ENCODE measurements at places on chromosomes 5 and 9.

DNA sequence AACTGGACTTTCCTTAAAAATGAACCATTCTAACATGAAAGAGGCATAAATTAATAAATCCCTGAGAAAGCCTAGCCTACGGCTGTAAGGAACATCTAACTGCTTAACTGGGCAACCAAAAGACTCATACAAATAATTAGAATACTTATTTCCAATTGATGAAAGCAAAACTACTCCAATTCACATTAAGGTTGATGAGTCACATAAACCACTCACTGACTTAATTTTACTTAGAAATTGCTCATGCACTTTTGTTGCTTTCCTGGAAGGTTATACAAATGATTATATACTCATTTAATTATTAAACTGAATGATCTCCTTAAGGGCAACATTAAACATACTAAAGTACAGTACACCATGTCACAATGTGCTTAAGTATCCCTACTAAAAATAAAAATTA lies 101.9 kb downstream of the NFIB start:
- no peak for DNase-seq

DNA sequence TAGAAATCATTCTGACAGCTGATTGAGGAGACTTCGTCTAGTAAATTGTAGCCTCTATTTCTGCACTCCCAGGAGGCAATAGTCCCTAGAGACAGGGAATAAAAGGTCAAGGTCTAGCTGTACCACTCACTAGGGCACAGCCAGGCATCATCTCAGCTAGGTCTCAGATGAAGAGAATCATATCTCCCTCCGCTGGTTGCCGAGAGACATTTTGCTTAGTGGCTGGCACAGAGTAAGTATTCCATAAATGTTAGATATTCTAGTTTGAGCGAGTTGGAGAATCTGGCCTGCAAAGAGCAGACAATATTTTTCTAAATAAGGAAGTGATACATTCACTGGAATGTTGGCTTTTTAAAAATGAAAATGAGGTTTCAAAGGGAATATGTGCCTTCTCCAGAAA lies 180.4 kb upstream of the ACTBL2 start:
- DNase-seq, result no peak

DNA sequence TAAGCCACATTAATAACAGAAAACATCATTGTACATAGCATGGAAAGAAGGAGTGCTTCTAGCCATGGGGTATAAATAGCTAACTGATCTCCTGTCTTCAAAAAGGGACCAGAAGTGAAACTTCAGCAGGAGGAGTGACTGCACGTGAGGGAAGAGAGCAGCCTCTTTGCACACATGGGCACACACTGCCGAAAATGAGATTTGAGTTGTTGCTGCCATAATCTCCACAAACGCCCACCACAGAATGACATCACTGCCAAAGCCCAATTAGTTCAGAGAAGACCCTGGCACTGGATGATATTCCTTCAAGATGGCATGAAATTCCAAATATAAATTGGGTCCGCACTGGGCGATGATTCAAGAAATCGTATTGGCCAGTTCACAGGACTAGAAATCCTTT lies 238.9 kb upstream of the NR4A3 start:
- no peak for DNase-seq

DNA sequence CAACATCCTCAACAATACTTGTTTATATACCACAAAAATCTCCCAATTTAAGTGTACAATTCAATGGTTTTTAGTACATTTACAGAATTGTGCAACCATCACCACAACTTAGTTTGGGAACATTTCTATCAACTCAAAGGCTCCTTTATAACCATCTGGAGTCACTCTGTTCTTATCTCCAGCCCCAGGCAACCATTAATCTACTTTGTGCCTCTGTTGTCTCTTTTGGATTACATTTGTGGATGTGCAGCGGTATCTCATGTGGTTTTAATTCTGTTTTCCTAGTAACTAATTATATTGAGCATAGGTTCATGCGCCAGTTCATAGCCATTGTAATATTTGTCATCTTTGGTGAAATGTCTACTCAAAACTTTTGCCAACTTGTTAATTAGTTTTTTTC lies 14.4 kb downstream of the ADAMTS19 start:
- DNase-seq, result no peak

DNA sequence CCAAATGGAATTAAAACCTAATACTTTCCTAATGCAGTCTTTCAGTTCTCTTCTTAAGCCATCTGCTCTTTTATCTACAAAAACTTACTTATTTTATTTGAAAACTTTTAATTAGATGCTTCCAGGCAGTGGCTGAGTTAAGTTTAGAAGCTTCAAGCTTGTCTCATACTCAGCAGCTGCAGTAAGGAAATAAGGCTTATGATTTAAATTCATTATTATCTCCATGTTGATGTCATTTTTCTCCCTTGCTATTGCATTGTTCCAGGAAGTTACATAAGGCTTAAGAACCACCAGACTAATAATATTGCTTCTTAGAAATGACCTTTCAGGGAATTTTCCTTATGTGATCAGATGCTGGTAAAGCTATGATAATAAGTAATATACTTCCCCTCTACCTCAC lies 119.6 kb downstream of the PPP2R2B start:
- DNase-seq, result no peak

- no peak for DNase-seq
Measured at GRCh38 chr5:126383776-126384175, 39.4 kb upstream of the GRAMD2B start.

DNA sequence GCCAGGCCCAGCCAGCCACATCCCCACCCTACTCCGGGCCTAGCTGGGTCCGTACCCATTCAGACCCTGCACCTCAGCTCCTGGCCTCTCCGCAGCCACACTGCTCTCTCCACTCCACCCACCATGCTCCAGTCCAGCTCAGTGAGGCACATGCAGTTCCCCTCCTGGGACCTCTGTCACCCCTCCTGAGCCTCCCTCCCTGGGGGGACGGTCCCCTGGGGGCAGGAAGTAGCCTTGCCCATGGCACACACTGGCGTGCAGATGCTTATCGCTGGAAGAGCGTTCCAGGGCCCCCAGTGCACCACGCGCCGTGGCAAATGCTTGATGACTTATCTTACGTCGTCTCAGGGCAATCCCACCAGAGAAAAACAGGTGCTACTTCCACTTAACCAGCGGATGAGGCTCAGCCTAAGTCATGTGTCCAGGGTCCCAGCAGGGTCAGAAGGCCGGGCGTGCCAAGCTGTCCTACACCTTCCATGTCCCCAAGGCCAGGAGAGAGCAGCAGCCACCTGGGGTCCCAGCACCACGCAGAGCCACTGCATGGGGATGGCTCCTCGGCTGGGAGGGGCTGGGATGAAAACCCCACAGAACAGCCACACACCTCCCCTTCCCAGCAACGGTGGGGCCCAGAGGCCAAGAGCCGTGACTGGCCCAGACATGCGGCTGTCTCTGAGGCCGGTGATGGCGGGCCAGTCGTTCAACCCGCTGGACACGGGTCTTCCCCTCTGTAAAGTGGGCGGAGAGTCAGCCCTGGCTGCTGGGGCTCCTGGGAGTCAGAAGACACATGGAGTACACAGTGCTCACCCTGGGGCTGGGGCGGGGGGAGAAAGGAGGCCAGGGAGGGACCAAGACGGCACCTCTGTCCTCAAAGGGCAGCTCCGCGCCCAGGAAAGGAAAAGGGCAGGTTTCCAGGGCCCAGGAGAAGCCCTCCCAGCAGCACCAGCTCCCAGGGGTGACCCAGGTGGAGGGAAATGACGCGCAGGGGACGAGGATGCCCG lies 2.6 kb upstream of the CCDC187 start:
- no peak for DNase-seq

- DNase-seq, result no peak
Measured at GRCh38 chr9:80197661-80198060, 625.9 kb downstream of the TLE4 start.

- no peak for DNase-seq
Measured at GRCh38 chr5:108339220-108339619, 42.7 kb downstream of the FBXL17 start.

DNA sequence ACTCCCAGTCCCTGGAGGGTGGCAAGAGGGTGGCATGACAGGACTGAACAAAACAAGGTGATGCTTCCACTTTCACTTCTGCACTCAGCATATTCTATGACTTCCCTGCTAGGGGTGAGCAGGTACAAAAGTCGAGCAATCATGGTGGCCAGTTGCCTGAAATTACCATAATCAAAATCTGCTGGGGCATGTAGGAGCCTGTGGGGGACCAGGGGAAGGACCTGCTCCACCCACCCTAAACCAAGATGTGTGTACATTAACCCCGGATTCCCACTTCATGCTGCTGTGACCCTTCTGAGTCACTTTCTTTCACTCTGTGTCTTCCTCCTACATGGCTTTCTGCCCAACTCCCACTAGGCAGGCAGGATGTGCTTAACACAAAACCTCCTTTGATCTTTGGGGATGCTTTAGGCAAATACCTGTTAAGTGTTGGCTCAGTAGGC lies 73.3 kb upstream of the PHF24 start:
- no peak for DNase-seq

Data from activated CD8-positive, alpha-beta memory T cell treated with anti-CD3 and anti-CD28 coated beads for 1 hour (primary cell).